ENCODE measurements at places on chromosomes 13 and 19.
A peak's percentile ranks its signal among the peaks of the same experiment; 100 is the strongest.

DNA sequence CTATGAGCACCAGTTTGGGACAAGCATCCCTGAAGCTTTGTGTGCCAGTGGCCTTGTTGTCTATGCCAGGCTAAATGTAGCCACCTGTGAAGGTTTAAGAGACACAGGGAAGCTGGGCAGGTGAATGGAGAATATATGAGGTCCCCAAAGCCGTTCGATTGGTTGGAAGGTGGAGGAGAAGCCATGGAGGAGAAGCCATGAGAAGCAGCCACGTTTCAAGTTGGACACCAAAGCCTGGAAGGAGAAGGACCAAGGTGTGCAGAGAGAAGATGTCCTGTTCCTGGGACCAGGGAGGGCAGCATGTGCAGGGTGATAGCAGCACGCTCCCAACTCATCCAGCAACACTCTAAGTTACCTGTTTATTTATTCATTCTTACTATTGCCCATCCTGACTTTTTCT, 432.3 kb upstream of the TSHZ3 start:
- DNase-seq, result no peak

- DNase-seq, result no peak
Observed at GRCh38 chr19:32460476-32460875, 54.9 kb downstream of the DPY19L3 start.

GRCh38 chr13:33722216-33722915, 95.6 kb upstream of the RFC3 start:
- DNase-seq, result no peak

- no peak for DNase-seq
Observed at GRCh38 chr19:43847246-43847645, 20.1 kb downstream of the ZNF283 start.

DNA sequence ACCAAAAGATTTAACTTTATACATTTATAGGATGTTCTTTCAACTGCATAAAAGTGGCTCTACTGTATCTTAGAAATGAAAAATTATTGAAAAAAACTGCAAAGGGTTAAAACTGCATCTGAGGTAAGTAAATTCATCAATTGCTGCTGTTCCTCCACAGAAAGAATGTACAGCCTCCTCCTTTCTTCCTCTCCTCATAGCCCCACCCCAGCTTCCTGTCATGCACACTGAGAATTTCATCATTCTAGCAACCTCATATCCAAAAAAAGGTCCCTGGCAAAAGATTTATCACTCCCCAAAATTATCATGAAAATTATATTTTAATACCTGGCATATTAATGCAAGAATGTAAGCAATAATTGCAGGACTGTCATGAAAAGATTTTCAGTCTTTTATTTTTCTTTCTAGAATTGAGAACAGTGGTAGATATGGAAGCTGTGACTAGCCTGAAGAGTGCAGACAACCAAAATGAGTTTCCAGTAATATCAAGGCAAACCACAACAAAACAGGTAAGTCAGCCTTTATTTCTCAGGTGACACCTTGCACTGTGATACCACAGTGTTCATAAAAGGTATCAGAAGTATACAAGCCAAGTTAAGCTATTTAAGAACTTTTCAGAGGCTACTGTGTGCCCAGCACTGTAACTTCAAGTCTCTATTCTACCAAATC, 110.8 kb downstream of the SUCLA2 start:
- DNase-seq, result no peak

- peak; percentile 97 for DNase-seq
Observed at GRCh38 chr19:50203281-50204080, at the start of gene MYH14. TSS of gene MYH14 (plus strand) at chr19:50203622. CDS start at chr19:50210366, 6,744 bp downstream.

- DNase-seq, result no peak
Observed at GRCh38 chr19:9149997-9150396, 9.8 kb downstream of the ZNF317 start.

- DNase-seq, result no peak
Observed at GRCh38 chr13:109789262-109789661, 2.9 kb upstream of the IRS2 start.

DNA sequence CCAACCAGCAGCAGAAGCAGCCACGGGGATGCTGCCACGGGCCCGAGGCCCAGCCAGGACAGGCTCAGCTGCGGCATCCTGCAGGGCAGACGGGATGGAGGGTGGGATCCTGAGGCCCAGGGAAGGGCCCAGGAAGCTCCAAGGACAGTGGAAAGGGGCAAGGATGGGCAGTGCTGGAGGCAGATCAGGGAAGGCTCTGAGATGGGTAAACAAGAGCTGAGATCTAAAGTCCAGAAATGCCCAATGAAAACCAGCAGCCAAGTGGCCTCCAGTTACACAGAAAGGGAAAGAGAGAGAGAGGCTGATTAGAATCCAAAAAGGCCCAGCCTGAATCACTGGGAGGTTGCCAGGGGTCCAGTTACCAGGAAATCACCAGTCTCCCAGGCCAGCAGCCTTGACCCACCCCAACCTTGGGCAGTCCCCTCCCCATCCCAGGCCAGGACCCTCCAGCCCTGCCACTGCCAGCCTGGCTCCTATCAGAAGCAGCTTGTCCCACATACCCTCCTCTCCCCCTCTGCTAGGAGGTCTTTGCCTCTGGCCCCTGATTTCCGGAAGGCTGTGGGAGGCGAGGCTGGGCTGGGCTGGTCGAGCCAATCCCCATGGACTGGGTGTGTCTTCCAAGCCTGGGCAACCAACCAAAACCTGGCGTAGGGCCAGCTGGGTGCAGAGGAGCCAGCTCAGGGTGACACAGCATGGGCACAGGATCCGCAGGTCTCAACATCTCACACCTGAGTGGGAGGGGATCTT, at the start of gene CYP4F11:
Gene CYP4F11, minus strand, starts transcription at position 198 of the 747 bp plus-strand sequence. Its CDS starts 121 bp downstream, at position 77.
- DNase-seq, result peak; percentile 90

- no peak for DNase-seq
Observed at GRCh38 chr13:19681517-19681916, 48.1 kb downstream of the MPHOSPH8 start.

DNA sequence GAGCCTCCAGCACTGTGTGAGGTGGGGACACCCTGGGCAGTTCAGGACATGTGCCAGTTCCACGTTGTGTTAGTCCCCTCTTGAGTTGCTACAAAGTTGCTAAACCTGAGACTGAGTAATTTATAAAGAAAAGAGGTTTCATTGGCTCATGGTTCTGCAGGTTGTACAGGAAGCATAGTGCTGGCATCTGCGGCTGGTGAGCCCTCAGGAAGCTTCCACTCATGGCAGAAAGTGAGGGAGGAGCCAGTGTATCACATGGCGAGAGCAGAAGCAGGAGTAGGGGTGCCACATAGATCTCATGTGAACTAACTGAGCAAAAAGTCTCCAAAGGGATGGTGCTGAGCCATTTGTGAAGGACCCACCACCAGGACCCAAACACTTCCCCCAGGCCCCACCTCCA, 33.2 kb downstream of the TRPM4 start:
- DNase-seq, result no peak

GRCh38 chr19:19745496-19746285, 12.8 kb upstream of the ZNF14 start:
- no peak for DNase-seq

DNA sequence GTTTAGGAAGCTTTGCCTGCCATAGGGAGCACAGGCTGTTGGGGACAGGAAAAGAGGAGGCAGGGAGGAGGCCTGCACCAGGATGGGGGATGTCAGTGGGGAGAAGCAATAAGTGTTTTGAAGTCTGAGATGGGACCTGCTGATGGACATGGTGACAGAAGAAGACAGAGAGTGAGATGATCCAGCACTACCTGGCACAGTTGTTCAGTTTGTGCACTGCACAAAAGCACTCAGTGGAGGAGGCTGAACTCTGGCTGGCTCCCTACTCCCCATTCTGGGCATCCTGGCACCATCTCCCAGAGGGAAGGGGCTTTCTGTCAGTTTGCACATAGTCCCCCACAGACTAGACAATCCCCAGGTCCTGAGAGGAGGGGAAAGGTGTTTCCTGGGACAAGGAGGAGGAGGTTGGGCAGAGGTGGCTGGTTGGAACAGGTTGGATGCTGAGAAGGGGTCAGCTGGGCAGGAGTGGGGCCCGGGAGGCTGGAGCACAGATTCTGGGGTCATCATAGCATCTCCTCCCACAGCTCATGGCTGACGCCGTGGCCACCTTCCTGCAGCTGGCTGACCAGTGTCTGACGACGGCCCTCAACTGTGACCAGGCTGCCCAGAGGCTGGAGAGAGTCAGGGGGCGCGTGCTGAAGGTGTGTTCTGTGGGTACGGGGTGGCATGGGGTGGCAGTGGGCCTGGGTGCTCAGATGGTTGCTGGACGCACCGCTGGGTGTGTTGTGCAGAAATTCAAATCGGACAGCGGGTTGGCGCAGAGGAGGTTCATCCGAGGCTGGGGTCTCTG, 12.5 kb upstream of the COLGALT1 start:
- no peak for DNase-seq

DNA sequence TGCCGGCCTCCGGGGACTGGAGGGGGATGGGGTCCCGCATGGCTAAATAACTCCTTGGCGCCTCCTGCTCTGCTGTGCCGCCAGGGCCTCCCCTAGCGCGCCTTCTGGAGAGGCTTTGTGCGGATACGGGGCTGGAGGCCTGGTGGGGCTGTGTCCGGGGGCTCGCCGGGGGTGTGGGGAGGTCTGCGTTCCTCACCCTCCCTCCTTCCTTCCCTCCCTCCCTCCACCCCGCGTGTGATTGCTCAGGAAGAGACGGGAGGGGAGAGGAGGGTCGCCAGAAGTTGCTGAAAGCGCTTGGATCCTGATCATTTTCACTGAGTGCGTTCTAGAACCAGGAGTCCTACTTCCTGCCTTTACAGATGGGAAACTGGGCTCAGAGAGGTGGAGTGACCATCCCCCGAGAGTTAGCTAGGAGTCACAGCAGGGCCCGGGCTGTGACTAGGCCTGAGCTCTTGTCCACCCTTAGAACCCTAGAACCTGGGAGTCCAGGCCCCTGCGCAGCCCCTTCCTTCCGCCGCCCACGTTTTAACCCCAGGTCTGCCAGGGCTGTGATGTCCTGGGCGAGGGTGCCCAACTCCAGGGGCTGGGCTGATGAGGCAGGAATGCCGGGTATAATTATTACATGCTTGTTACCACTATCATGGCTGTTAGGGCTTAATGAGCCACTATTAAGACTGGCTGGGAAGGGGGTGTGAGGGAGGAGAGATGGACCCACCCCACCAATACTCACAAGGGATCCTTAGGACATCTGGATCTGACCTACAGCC, 782 bp upstream of the JUND start:
- DNase-seq, result no peak

DNA sequence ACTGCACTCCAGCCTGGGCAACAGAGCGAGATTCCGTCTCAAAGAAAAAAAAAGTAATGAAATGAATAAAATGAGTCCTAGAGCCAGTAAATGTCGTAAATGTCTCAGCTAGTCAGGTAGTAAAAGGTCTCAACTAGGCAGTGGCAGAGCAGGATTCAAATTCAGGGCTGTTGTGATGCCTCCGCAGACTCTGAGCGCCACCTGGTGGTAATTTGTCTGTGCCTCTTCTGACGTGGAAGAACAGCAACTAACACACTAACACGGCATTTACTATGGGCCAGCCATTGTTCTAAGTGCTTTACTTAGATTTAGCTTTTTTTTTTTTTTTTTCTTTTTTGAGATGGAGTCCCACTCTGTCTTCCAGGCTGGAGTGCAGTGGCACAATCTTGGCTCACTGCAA, 30.2 kb downstream of the CYP2F1 start:
- DNase-seq, result peak; percentile 82

GRCh38 chr19:54245936-54246335, 3.3 kb upstream of the LILRA6 start:
- no peak for DNase-seq

DNA sequence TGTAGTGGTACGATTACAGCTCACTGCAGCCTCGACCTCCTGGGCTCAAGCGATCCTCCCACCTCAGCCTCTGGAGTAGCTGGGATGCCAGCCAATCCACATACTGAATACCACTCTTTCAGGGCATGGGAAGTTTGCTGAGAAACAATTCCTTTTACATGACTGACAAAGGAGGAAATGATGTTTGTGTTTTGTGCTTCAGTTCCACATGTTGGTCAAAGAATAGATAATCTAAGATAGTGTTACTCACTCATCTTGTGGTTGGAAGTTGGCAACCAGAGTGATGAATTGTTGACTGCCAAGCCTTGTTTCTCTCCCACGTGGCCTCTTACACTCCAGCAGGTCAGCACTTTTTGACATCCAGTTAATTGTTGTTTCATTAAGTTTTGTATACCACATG, 7.6 kb downstream of the MBD3L2B start:
- DNase-seq, result no peak

- no peak for DNase-seq
Observed at GRCh38 chr13:74622284-74622683, 488.1 kb upstream of the KLF12 start.

DNA sequence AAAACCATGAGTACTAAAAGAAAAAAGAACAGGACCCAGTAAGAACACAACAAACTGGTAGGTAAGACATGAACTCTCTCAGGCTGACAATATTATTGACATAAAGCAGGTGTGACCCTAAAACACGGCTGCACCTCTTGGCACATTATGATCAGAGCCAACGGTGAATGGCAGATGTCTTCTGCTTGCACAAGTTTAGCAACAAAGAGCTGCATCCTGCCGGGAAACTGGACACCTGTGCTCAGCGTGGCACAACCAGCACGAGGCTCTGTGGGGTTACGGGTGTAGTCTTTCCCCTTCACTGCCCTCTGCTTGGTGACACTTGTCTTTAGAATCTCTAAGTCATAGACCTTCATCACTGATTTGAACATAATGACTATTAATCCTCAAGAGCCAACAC, 97.9 kb downstream of the DOCK9 start:
- no peak for DNase-seq

GRCh38 chr13:94778986-94779385, 66.6 kb upstream of the SOX21 start:
- no peak for DNase-seq

DNA sequence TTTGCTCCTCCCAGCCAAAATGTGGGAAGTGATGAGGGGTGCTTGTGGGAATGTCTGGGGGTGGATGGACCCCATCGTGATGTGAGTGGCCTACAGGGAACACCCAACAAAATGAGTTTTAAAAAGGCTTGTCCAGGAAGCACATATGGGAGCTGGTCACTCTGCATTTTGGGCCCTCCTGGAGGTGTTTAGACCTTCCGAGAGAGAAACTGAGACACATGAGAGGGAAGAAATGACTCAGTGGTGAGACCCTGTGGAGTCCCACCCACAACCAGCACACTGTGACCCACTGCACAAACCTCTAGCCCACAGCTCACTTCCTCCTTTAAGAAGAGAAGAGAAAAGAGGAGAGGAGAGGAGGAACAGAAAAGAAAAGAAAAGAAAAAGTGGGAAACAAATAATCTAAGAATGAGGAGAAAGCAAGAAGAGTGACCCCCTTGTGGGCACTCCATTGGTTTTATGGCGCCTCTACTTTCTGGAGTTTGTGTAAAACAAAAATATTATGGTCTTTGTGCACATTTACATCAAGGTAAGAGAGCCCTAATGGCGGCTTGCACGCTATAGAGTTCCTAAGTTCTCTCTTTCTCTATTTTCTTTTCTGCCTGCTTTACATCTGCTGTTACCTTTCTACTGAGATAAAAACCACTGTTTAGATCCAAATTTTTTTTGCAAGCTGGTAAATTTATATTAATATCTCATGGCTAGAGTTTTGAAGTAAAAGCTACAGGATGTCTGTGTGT, 13.3 kb upstream of the LILRB1 start:
- no peak for DNase-seq
